Stimulated activated naive CD8-positive, alpha-beta T cell treated with anti-CD3 and anti-CD28 coated beads, Interleukin-15, amount 100 ng/mL, for 72 hours (primary cell): ENCODE measurements at places on chromosomes 7 and 10.

DNA sequence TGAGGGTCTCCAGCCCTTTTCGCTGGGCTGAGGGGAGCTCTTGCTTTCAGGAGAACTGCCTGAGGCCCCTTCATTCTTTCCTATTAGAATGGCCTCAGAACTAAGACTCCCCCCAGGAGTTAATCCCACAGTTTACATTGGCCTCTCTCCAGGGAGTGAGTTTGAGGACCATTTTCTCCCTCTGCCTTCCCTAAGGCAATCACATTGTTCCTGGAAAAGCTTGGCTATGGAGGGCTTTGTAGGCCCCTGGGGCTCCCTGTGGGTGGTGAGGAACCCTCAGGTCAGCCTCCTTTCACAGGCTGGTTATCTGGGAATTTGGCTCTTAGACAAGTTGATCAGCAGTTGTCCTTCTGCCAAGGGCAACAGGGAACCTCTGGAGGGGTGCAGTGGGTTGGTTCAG is 343.7 kb downstream of the RPS24 start:
- DNase-seq: no peak

GRCh38 chr10:124039483-124040013 is 53.9 kb downstream of the CHST15 start:
- no peak for DNase-seq

DNA sequence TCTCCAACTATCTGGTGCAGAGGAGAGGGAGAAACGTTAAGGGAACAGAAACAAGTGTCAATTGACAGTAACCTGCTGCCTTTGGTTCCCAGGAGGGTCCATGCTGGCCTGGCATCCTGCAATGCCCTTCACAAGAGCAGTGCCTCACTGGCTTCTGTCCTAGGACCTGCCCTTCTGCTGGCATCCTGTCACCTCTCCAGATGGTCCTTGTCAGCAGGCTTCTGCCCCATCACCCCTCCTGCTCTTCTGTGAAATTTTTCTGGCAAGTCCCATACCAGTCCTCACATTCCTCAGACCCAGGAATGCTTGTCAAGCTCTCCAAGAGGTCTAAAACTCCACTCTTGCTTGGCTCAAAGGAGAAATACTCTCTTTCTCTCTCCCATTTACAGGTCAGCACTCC is 34.2 kb downstream of the C10orf67 start:
- no peak for DNase-seq

DNA sequence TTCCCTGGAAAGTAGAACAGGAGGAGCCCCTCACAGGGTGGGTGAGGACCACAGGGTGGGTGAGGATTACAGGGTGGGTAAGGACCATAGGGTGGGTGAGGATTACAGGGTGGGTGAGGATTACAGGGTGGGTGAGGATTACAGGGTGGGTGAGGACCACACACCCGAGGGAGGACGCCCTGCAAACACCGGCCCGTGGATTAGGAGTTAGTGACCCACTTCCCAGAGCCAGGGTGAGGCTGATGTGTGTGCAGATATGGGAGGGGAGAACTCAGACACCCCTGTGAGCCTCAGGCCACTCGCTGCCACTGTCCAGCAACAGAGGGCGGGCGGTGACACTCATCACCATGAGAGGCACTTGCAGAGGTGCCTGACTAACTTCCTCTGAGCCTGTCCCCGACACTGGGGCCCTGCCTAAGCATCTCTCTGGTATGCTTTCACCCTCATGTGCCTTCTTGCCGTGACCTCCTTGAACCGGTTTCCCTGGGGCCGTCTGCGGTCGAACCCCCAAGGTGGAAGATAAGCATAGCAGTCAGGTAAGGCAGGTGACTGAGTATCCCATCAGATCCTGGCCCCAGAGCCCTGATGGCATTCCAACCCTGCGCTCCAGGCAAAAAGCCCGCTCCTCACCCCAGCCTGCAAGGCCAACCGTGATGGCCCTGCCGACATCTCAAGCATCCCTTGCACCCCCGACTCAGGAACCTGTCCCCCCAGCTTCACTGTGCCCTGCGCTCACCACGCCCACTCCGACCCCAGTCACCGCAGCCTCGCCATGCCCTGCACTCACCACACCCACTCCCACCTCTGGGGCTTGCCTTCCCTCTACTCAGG is 74.1 kb downstream of the FAM53B start:
- no peak for DNase-seq

GRCh38 chr7:149253665-149254064 is 8.3 kb upstream of the ZNF783 start:
- DNase-seq: no peak

DNA sequence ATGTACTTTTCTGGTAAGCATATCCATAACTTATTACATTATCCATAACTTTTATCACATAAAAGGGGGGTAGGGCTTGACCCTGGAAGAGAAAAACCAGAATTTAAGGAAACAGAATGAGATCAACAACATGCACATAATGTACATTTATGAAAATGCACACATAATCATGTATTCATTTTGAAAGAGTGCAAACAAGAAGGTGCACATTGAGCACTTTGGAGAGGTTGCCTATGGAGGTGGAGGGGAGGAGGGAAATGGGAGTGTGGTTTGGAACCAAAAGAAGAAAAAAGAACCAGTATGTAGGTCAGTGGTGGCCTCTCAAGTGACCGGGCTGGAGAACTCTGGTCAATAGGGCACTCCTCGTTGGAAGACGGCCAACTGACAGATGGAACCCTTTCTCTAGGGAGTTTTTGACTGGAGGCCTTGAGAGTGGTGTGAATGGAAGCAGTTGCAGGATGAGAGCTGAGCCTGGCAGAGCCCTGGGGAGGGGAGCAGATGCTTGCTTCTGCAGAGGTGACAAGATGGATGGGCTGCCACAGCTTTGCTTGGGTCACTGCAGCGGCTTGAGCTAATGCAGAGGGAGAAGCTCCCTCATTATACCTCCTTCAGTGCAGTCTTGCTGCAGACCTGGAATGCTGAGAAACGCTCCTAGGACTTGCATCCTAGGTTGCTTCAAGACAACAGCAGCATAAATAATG is 192.7 kb downstream of the SEC23IP start:
- DNase-seq: no peak

- DNase-seq: no peak
Measured at GRCh38 chr7:142389544-142389943, 131.7 kb upstream of the PRSS58 start.

- no peak for DNase-seq
Measured at GRCh38 chr10:69123306-69123746, 652 bp upstream of the VPS26A start.

- DNase-seq: no peak
Measured at GRCh38 chr7:43077732-43078391, 34.6 kb upstream of the HECW1 start.

- DNase-seq: no peak
Measured at GRCh38 chr7:139183878-139184338, 47.1 kb upstream of the UBN2 start.

GRCh38 chr10:102398172-102399020 is 2.9 kb downstream of the NFKB2 start:
- DNase-seq: no peak

- DNase-seq: no peak
Measured at GRCh38 chr7:89826557-89826956, 327.7 kb upstream of the STEAP1 start.

DNA sequence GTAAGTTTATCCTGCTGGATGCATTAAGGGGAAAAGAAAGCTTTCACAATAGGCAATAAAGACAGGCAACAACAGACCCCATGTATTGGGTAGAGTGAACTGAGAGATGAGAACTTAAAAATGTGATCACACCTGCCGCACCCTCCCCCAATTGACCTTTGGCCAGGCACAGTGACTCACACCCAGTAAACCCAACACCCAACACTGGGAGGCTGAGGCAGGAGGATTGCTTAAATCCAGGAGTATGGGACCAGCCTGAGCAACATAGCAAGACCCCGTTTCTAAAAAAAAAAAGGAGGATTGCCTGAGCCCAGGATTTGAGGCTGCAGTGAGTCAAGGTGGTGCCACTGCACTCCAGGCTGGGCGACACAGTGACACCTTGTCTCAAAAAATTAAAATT is 86.9 kb downstream of the MPP7 start:
- DNase-seq: no peak

DNA sequence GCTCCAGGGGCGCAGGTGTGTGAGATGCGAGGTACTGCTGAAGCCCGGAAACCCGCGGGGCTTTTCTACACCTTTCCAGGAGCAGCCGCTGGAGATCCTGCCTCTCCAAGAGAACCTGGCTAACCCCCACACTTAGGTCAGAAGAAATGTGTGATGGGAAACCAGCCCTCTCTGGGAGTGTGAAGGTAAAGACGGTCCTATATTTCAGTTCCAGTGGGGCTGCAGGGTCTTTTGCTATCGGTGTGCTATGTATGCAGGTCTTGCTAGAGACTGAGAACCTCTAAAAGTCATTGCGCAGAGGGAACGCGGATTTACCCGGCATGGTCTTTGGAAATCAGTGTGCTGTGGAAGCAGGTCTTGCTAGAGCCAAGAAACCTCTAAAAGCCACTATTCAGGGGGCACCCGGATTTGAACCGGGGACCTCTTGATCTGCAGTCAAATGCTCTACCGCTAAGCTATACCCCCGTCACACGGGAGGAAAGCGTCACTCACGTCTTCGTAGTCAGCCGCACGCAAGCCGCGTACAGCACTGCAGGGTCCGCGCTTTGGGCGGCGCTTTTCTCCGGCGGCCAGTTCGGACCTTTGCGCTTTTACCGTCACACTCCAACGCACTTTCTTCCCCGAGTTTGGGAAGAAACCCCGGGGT is 46.0 kb downstream of the ZNF777 start:
- DNase-seq: peak; percentile 30

DNA sequence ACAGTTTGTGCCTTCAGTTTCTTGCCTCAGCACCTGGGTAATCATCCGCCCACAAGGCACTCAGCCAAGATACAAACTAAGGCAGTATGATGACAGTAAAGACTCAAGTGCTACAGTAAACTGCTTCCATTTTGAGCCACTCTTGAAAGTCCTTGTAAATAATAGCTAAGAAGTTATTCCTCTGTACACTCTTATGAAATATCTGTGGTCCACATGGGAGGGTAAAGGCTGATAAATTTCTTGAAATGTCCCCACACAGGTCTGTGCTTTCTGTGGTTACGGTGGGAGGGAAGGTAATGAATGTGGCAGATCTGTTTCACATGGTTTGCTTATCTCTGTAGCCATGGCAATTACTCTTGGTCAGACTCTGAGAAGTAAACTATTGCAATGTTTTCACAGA is 551.0 kb upstream of the ZWINT start:
- DNase-seq: no peak

DNA sequence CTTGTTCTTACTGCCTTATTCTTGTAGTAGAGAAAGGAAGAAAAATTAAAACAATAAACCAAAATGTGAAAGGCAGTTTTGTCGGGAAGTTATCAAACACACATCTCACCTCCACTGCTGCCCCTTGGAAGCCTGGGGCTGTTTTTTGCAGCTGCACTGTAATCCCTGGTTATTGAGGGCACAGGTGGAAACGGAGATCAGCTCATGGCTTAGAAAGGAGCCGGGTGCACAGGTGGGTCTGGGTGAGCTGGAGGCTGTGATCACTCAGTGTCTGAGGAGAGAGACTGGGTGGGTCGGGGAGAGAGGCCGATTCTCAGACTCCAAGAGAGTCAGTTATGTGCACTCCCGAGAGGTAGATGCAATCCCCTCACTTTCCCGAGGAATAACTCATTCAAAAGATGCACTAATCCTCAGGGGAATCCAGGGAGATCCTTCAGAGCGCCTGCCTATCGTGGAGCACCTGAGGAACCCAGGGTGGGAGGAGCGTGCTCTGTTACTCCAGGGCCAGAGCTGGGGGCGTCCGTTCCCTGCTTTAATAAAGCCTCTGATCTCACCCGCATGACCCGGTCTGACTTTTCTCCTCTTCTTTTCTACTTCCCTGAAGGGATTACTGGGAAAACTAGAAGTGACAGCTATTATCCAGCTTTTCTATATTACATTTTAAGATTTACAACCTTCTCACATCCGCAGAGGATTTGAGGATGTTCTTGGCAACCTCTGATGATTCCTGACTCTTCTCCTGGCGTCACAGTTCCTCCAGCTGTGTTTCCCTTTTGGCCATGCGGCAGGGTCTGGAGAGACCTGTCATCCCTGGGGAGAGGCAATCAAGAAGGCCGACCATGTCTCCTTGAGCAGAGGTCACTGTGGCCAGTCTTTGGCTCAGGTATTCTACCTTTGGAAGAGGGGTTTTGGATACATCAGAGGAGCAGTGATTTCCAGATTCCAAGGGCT is 82.1 kb downstream of the CAMK1D start:
- DNase-seq: no peak

DNA sequence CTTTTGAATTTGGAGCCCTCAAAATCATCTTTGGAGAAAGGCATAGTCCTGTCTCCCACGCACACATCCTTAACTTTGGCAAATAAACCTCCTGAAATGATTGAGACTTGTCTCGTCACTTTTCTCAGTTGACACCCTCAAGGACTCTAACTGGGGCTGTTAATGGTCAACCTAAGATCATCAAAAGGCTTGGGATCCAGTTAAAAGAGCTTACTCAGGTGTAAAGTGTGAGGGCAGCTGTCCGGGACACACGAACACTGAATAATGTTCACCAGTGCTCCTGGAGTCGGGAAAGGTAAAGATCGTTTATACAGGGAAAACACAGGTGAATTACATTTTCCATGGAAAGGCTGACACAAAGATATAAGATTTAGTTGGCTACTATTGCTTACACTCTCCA is 84.7 kb downstream of the PAXIP1 start:
- no peak for DNase-seq

- DNase-seq: no peak
Measured at GRCh38 chr7:66163186-66163610, 41.9 kb upstream of the TPST1 start.

- DNase-seq: no peak
Measured at GRCh38 chr7:85750454-85750949, 563.6 kb upstream of the SEMA3D start.

DNA sequence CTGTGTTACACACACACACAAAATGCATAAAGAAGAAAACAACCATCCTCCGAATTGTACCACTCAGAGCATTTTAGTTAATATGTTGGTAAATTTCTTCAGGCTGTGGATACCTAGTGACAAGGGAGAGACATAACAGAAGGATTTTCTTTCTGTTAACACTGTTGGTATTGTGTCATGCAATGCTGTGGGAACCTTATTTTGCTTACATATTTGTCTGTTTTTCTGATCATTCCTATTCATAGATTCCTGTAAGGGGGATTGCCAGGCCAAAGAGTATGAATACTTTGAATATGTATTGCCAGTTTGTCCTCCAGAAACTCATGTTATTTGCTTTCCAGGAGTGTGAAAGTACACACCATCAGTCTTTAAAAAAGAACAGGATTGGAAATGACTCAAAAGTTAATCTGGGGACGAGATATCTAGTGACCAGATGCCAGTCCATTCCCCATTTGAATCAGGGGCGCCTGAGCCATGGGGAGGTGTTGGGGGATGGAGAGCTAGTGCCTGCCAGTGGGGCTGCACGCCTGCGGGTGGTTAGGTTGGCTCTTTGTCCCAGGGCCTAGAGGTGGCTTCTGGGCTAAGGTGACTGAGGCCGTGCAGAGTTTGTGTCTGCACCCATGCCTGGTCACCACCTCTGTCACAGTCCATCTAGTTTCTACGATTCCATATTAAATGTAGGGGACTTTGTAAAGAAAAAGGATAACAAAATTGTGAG is 142.0 kb downstream of the PTPN20 start:
- DNase-seq: no peak

DNA sequence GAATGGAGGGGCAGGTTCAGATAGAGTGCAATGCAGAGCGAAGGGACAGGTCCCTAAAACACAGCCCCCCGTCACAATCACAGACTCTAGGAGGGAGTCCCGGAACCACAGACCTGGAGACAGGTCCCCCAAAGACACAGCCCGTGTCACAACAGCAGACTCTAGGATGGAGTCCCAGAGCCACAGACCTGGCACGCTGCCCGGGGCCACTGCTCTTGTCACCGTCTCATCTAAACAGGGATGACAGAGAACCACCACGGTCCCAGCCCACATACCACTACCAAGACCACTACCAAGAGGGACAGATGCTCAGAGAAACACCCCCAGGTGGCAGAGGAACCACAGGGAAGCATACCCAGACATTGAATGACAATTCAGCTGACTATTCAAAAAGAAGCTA is 183.9 kb downstream of the TCERG1L start:
- DNase-seq: no peak
